ENCODE measurements at places on chromosomes 11 and 22.
A peak's percentile ranks its signal among the peaks of the same experiment; 100 is the strongest.

DNA sequence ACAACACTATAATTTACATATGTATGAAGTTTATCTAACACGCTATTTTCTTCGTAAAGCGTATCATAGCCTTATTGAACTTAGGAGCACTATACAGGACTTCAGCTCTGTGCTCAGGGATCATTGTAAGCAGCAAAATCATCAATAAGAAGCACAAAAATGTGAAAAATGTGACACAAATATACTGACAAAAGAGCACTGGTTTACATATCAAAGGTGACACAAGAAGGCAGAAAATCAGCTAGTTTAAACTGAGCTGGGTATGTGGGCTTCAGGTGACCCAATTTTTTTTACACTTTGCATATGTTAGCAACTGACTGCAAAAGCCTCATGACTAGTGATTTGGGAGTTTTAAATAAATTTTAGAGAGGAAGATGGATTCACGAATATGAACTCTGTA, 215.2 kb upstream of the CHORDC1 start:
- DNase-seq, result peak; percentile 75

DNA sequence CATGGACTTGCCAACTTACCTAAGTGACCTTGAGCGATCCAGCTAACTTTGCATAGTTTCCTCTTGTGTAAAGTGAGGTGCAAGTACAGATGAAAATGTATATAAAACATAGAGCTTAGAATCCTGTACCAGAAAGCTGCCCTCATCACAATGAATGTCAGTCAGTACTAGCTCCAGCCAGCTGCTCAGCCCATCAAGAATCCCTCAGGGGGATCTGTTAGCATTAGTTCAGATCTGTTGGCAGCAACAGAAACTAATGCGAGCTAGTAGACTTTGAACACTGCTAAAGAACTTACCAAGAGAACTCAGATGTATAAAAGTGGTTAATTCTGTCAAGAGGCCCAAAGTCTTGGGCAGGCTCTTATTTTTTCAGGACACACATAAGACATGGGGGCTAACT, 6.3 kb upstream of the C11orf91 start:
- DNase-seq, result no peak

DNA sequence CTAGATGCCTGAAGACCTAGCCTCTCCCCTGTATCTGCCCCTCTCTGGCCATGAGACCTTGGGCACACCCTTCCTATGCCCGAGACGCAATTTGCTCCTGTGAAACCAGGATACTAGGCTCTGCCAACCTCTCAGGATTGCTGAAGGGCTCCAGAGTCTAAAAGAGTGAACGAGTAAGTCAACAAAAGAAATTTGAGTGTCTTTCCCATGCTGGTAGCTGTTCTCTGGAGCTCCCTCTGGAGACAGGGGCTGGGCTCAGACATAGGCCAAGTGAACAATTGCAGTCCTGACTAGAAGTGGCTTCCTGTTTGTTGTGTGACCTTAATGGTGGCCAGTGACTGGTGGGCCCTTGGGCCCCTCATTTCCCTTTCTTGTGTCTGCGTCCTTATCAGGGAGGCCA, 189.0 kb upstream of the NARS2 start:
- DNase-seq, result no peak

DNA sequence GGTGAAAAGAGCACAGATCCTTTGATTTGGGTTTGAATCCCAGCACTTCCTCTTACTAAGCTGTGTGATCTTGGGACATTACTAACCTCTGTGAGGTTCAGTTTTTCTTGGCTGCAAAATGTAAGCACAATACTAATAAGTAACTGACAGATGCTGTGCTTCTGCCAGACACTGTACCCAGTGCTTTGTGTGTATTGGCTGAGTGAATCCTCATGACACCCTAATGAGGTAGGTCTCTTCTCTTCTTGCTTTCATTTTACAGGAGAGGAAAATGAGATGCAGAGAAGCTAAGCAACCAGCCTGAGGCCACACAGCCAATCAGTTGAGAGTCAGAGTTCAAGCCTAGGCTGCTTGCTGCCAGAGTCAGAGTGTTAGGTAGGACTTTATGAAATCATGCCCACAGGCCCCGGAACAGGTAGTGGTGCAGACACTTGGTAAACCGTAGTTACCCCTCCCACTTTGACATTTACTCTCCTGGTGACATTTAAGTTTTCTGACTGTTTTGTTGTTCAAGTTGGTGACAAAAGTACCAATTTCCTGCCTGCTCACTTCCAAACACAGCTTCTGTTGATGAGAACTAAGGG, 21.2 kb downstream of the PTPRJ start:
- no peak for DNase-seq

GRCh38 chr11:116504541-116505297, 268.1 kb downstream of the BUD13 start:
- no peak for DNase-seq

GRCh38 chr11:76119032-76119431, 87.3 kb downstream of the WNT11 start:
- DNase-seq, result no peak

DNA sequence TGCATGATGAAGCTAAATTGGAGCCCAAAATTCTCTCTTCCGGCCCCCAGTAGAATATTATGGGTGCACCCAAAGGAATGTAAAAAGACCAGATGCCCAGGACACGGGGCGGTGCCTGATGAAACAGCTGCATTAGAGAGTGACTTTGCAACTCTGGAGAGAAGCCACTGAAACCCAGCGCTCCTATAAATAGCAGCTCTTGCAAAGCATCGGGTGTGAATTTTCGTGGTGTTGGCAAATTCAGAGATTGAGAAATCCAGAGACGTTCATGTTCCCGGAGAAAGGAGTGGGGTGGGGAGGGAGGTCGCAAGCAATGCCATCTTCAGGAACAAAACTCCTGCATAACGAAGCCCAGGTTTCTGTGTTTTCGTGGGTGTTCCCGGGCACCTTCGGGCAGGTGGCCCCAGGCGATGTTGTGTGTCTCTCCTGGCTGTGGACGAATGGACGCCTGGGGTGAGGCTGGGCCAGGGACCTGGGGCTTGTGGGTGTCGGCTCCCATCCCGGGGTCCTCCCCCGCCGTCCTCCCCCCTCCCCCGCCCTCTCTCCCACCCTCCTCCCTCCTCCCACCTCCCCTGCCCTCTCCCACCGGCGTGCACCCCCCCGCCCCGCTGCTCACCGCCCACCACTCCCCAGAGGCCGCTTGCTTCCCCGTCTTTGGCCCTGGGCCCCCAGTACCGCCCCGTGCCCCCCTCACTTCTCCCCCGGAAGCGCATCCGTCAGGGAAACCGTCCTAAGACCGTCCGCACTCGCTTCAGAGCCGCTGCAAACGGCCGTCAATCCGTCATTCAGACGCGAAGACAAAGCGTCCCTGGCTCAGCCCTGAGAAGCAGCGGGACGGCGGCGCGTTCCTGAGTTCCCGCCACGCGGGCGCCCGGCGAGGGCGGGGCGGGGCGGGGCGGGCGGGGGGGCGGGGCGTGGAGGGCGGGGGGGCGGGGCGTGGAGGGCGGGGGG, 26.7 kb upstream of the TOLLIP start:
- DNase-seq, result no peak

- no peak for DNase-seq
Measured at GRCh38 chr11:61598374-61598773, 17.5 kb upstream of the SYT7 start.

DNA sequence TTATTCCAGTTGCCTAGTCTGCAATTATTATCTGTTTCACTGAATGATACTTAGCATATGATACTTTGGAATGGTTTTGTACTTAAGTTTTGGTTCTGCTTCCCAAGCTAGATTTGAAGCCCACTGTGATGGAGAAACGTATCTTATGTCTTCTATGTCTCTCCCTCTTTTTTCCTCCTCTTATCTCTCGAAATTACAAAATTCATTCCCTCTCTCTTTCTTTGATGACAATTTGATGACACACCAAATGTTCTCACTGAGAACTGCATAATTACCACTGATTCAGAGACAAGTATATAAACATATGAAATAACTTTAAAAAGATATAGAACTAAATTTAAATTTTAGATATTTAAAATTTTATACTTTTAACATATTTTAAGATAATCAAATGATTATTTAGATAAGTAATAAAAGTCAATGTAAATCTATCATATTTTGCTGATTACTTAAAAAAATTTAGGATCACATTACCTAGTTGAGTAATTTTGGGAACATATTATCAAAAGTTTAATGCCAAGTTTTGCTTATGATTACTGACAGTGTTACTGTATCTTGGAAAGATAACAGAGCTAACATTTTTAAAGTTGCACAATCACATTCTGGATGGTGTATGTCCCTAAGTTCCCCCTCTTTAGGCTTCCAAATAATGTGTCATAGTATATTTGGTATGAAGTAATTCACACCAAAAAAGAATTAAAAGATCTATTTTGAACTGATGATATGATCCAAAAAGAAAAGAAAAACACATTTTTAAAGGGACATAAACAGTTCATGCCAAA, 255.3 kb downstream of the SBF2 start:
- DNase-seq, result no peak

- DNase-seq, result no peak
Measured at GRCh38 chr11:129312730-129313503, 62.7 kb upstream of the BARX2 start.

- DNase-seq, result no peak
Measured at GRCh38 chr11:13415201-13415600, 47.8 kb downstream of the BTBD10 start.

DNA sequence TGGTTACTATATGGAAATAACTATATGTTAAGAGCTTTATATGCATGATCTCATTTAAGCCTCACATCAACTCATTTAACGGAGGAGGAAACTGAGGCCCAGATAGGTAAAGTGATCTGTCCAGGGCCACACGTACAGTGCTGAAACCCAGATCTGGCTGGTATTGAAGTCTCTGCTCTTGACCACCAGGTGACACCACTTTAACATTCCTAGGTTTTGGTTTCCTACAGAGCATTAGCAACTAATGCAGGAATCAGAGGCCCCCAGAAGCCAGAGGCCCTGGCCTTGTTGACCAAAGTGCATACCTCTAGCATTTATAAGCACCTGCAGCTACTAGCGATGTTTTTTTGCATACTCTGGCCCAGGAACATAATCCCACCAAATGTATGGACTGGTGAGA, 12.9 kb upstream of the LIMK2 start:
- DNase-seq, result no peak

DNA sequence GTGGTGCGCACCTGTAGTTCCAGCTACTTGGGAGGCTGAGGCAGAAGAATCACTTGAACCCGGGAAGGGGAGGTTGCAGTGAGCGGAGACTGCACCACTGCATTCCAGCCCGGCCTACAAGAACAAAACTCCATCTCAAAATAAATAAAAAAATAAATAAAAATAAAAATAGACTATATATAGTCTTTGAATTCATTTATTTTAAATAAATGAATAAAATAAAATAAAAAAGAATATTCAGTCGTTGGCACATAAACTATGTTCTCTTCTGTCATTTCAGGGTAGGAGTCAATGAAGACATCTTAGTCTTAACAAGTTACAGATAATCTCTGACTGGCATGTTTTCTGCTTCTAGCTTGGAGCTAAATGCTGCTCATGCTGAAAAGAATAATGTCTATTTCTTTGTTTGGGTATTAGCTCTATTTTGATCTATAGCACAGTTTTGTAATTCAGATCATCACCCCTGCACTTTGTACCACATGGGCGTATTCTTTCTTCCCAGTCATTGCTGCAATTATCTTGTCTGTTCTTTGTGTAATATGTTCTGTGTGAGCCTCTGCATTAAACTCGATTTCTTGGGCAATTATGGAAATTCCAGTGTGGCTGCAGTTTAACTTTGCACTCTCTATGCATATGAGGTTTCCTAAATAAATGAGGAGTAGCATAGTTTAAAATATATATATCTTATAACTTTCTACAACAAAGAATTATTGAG, 1.4 kb upstream of the MS4A14 start:
- DNase-seq, result no peak

DNA sequence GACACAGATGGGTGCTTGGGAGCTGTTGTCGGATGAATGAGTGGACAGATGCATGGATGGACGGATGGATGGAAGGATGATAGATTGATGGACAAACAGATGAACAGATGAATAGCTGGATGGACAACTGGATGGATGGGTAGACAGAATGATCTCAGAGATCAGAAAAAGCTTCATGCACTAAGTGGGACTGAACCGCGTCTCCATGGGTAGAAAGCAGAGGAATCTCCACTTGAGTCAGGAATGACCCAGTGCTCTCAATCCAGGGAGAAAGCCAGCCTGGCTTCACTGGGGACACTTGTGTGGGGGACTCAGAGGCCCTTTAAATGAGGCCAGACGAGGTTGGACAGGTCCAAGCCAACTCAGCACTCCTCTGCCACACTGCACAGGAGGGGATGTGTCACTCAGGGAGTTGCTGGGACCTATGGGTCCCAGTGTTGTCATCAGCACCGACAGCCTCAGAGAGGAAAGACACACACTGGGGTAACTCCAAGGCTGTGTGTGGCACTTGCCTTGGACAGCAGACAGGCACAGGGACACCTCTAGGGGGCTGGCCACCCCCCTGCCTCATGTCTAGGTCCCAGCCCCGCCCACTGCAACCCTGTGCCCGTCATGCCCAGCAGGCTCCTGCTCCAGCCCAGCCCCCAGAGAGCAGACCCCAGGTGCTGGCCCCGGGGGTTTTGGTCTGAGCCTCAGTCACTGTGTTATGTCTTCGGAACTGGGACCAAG, 5.6 kb downstream of the IGLL5 start:
- DNase-seq, result no peak

- no peak for DNase-seq
Measured at GRCh38 chr22:41062146-41062545, 30.2 kb upstream of the EP300 start.

GRCh38 chr11:9739123-9739900, 75.4 kb downstream of the SWAP70 start:
- no peak for DNase-seq

DNA sequence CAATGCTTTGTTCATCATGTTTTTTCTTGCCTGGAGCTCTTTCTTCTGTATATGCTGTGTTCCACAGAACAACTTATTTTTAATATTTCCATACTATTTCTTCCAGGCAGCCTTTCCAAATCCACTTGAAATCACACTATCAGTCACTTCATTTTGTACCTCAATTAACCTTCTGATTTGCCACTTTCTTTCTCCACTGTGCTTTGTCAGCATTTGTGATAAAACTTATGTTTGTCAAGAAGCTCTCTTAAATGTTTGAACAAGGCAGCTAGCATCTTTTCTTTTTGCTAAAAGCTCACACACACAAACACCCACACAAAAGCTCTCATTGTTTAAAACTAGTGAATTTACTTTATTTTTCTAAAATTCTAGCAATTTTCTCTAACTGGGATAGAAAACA, 2014.7 kb upstream of the RAG2 start:
- no peak for DNase-seq

DNA sequence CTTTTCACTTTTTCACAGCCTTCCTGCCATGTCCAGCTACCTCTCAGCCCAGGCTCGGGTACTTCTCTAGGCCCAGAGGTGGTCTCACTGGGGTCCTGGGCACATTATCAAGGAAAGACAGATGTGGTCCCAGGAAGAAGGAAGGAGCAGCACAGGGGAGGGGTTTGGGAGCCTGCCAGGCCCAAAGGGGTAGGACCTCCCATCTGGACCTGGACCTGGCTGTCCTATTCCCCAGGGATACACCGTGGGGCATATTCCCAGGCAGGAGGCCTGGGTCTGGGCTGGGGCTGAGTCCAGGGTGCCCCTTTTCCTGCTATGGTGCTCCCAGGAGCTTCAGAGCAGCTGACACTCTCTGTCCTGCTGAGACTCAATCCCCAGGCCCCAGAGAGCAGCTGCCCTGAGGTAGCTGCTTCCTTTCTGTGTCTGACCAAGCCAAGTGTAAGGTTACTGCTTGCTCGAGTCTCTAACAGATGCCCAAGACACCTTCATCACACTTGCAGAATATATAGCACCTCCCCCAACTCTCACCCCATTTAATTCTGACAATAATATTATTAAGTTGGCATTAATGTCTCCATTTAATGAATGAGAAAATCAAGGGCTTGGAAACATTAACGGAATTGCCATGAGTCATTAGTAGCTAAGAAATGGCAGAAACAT, 232.0 kb downstream of the BUD13 start:
- no peak for DNase-seq

Measured in iPS DF 19.7 (cell line).